Activated T-helper 2 cell treated with anti-CD3 and anti-CD28 coated beads, Interferon-gamma antibody, Interleukin-2, Interleukin-4, amounts not matched to agents 10 μg/mL and 5 μg/mL and 100 μg/mL, durations not matched to agents 14 hours and 24 hours and 36 hours (primary cell): ENCODE measurements at places on chromosomes 1 and 21. TPM values are rescaled to one million over a fixed set of nuclear protein-coding genes. Genes with fewer than 3 reads are reported as not detected.

The RGS4 gene
- total RNA-seq: not detected in 2 replicates

The TCHH gene
- 0.02 TPM in 1 of 2 replicates, not detected in the other for total RNA-seq

DNA sequence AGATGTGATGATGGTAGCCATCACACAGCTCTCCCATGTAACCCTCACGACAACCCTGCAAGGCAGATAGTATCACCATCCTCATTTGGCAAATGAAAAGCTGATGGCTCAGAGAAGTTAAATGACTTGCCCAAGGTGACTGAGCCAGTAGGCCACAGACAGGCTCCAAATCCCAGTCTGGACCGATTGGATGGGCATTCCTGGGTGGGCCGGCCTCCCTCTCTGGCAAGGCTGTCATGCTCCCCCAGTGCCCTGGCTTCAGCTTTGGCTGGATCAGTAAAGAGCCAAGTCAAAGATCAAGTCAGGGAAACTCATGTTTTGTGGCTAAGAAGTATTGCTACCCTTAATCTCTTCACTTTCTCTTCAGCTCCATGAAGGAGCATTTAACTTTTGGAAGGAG lies 41.2 kb downstream of the CDCP2 start:
- no peak for DNase-seq

- no peak for DNase-seq
Measured at GRCh38 chr1:86616871-86617270, 70.0 kb downstream of the CLCA4 start.

DNA sequence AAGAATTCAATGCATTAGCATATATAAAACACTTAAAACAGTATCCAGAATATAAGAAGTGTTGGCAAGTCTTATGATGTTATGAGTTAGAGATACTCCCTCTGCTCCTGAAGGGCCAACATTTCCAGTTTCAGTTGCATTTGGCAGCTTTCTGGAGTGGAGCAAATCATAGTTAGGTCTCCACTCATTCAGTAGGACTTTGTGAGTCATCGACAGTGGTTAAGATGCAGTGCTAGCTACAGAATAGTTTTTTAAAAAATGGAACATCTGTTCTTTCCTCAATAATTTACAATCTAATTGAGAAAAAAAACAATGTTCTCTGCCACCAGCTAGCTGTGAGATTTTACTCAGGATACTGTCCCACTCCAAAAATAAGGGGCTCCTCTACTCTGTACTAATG lies 389.1 kb downstream of the HLX start:
- DNase-seq: no peak

DNA sequence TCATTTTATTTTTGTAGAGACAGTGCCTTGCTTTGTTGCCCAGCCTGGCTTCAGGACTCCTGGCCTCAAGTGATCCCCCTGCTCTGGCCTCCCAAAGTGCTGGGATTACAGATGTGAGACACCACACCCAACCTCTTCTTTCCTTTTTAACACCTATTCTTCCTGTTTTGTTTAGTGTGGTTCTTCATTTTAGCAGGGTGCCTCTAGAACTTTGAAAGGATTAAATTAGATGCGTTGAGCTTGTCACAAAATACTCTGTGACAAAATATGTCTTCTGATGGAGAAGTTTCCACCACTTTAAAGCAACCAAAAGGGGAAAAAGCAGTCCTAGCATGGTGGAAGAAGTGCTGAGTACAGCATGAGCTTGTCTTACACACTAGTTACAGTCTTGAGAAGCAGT lies 42.0 kb downstream of the CDC14A start:
- DNase-seq: no peak

GRCh38 chr1:245014247-245015029 lies 140.3 kb upstream of the KIF26B start:
- DNase-seq: no peak
